COR-L47 (cell line): ENCODE measurements at places on chromosomes 16 and 17.

GRCh38 chr16:86046026-86046425 lies 147.1 kb downstream of the IRF8 start:
- no peak for DNase-seq

GRCh38 chr16:54503011-54503855 lies 216.6 kb upstream of the IRX3 start:
- no peak for DNase-seq

DNA sequence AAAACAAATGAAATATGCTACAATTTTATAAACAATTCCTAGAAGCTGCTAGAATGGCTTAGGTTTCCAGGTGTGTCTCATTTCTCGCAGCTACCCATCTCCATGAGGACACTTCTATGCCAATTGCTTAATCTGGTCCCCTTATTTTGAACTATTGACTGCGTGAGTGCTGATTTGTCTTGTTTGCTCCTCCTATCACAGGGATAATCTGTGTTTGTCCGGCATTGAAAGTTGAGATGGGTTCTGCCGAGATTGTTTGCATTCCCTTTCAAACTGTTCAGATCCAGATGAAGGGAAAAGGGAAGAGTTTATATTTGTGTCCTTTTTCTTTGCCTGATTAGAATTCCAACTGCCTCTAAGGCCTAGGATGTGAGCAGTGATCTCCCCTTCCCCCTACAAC lies 21.7 kb upstream of the COX10 start:
- no peak for DNase-seq

DNA sequence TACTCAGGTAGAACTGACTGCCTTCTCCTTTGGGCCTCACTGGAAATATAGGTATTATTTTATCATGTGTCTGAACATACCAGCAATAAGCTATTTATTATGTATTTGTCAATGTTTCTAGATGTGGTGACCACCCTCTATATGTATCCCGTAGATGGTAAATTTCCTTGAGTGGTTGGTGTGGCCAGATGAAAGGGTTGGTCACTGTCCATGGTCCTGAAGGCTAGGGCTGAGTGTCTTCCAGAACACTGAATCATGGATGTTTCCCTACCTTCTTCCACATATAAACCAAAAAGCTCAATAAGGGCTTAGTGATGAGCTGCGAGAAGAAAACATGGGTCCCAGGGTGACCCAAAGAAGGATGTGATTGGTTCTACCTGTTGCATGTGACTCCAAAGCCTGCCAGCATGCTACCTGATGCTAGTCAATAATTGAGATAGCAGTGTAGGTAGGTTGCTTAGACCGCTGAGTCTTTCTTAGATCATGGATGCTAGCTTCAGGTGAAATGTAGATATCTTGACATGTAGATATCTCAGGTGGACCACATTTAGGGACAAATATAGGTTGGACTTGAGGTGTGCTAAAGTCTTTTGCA lies 150.3 kb downstream of the ASIC2 start:
- no peak for DNase-seq

- DNase-seq = no peak
Measured at GRCh38 chr16:73204359-73205152, 156.6 kb upstream of the ZFHX3 start.

DNA sequence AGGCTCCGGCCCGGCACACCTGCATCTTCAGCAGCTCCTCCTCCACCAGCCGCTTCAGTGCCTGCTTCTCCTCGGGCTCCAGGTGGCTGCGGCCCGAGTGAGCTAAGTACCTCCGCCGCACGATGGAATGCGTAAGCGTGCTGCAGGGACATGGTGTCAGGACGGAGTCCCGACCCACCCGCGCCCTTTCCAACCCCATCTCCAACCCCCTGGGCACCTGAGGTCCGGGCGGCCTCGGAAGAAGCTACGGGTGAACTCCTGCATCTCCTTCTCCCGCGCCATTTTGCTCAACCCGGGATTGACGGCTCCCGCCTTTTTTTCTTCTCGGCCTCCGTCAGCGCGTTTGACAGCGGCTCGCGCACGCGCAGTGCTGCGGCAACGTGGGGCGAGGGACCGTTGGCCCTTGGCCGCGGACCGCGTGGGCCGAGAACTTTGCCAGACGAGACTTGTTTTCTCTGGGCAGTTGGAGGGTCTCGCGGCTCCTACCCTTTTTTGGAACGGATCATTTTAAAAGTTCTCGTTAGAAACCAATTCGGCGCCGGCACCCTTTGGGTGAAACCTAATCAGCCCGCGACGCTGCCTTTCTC lies at the start of gene HIRIP3:
TSS of gene HIRIP3 (minus strand) at position 294 of the 587 bp plus-strand sequence. CDS start at position 282, 12 bp downstream.
- DNase-seq = peak; percentile 88

- DNase-seq = no peak
Measured at GRCh38 chr16:67790071-67790470, 16.3 kb downstream of the RANBP10 start.

GRCh38 chr17:12522743-12523183 lies 142.9 kb upstream of the MYOCD start:
- DNase-seq = no peak

DNA sequence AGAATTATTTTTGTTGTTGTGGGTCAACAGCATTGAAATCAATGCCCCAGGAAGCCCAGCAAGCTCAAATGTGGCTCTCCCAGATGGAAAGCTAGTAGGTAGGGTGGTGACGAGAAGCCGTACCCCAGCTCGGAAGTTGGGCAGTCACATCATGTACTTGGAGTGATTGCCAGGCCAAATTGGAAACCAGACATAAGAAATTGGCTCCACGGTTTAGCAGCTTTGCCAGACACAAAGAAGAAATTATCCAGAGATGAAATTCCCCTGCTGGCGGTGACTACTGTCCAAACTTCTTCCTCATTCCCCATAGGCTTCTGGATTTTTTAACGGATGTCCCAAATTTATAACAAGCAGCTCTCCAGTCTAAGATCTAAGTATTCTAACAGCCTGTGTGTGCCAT lies 95.9 kb downstream of the OR1D5 start:
- no peak for DNase-seq

DNA sequence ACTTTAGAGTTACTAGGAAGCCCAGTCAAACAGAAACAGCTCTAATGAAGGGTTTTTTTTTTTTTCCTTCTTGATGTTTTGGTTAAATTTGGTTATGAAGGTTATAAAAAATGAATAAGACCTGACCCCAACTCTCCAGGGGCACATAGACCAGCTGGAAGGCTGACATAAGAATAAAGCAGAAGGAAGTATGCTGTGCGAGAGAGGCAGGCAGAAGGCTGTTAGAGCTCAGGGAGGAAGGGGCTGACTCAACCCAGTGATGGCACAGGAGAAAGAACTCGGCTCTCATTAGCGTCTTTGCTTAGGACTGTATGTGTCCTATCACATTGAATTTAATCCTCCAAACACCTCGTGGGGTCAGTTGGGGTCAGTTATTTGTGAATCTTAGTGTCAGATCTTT lies 474.6 kb downstream of the PMP22 start:
- no peak for DNase-seq

- DNase-seq = no peak
Measured at GRCh38 chr16:74901606-74902005, 83.3 kb downstream of the WDR59 start.

GRCh38 chr16:69077251-69077650 lies 28.2 kb upstream of the HAS3 start:
- DNase-seq = no peak

- no peak for DNase-seq
Measured at GRCh38 chr16:29775742-29776408, 2.2 kb upstream of the ZG16 start.

DNA sequence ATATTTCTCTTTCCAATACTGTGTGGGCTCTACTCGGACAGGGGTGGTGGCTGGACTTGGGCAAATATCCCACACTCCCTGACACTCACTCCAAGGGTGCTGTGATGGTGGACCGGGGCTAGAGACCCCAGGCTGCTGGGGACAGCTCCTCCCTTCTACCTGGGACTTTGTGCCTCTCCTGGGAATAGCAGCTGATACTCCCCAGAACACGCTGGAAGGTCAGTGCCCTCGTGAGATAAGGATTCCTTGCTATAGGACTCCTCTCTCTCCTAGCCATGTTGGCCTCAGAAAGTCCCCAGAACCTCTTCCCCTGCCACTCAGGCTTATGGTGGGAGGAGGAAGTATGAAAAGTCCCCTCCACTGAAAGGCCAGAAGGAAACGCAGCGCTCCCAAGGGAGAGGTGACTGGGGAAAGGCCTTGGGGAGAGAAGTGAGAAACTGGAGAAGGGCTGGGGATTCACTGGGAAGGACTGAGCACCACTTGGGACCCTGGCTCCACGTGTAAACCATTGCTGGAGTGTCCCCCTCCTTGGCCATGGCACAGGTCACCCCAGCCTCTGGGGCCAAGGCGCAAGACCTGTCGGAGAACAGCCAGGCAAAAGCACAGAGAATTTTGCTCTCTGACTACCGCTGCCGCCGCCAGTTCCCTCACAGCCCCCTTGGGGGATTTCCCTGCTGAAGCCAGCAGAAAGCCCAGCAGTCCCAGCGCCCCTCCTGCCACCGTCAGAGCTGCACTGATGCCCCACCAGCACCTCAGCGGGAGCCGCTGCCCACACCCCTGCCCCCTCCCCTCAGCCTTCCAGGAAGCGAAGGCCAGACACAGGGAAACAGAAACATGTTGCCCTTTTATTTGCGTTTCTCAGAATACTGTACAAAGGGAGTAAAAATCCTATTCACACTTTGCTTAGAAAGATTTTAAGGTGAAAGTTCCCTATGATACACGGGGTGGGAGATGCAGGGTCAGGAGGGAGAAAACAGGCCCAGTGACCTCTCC lies 2.1 kb upstream of the GSDMB start:
- no peak for DNase-seq

- DNase-seq = no peak
Measured at GRCh38 chr16:63702981-63703590, 1418.8 kb downstream of the CDH11 start.

DNA sequence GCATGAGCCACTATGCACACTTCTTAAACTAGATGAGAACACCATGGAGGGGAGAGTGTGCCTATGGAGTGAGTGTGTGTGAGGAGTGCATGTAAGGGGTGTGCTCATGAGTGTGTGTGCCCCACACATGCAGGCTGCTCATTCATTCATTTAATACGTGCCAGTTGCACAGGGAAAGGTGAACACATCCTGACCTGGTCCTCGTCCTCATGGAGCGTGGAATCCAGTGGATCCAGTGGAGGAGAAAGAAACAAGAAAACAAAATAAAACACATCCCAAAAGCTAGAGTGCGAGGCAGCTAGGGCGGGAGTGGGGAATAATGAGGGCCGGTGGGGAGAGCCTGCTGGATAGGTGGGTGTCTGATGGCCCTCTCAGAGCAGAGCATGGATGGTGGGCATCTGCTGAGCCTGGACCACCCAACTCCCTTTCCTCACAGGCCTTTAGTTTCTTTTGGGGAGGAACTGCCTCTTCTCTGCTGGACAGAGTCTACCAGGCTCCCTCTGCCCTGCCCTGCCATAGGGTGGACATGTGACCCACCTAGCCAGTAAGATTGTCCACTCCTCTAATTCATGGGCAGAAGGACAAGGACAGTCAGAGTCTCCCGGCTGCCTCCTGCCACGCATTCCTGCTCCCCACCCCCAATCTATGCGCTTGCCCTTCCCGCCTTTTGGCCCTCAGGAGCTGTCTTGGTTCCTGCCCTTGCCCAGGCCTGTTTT lies 204.3 kb downstream of the RAB11FIP4 start:
- DNase-seq = no peak

DNA sequence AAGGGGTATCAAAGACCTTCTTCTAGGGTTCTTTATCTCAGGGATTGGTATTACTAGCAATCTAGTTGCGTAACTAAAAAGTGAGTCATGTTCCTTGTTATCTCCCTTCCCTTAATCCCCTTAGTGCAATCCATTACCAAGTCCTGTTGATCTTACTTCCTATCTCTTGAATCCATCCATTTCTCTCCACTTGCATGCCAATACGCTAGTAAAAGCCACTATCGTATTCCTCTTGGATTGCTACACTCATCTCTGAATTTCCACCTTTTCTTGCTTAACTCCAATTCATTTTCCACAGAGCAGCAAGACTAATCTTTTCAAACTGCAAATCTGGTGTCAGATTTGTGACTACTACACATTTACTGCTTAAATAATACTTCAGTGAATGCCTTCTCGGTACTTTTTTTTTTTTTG lies 1.8 kb upstream of the ADAT1 start:
- no peak for DNase-seq

GRCh38 chr17:61461586-61461966 lies 9.4 kb downstream of the TBX4 start:
- DNase-seq = no peak

- DNase-seq = peak; percentile 38
Measured at GRCh38 chr17:17570140-17570797, 21.2 kb downstream of the PEMT start.
